ENCODE measurements at places on chromosomes 1 and 21.

- DNase-seq: no peak
Measured at GRCh38 chr21:37695111-37695510, 221.1 kb downstream of the KCNJ6 start.

- no peak for DNase-seq
Measured at GRCh38 chr1:245432228-245432875, 277.6 kb downstream of the KIF26B start.

DNA sequence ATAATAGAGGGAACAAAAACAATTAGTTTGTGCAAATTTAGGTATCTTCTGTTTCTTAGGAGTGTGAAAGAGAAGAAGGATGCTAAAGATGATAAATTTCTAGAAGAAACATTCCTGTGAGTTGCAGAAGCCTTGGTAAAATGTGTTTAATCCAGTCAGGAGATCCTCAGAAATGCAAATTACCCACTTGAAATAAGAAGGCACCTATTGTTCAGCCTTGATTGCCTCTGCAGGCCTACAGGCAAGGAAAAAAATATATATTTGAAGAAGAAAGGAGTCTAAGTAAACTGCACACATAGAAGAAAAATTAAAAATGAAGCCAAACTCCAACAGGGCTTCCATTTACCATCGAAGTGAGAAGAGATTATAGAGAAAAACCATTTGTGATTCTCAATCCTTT is 51.0 kb upstream of the LHX8 start:
- no peak for DNase-seq

GRCh38 chr21:39851002-39851618 is 16.1 kb upstream of the PCP4 start:
- DNase-seq: no peak

Data from NCI-H1930 (cell line).